ENCODE measurements at places on chromosomes 13 and 19.
A peak's percentile ranks its signal among the peaks of the same experiment; 100 is the strongest.

GRCh38 chr13:75806117-75806516 is 170.0 kb downstream of the LMO7 start:
- H3K4me1 ChIP-seq: peaks cover 24% of the 10 kb centered on the region
- H3K36me3 ChIP-seq: peaks cover 14% of the 10 kb centered on the region
- DNase-seq: no peak
- H3K27me3 ChIP-seq: no peaks in the 10 kb centered on the region
- no peak overlapping the region for H3K4me3 ChIP-seq

- H3K27me3 ChIP-seq: no peaks in the 10 kb centered on the region
- no peak overlapping the region for H3K4me3 ChIP-seq
- DNase-seq: no peak
- H3K36me3 ChIP-seq: no peaks in the 10 kb centered on the region
- no peak overlapping the region for H3K27ac ChIP-seq
These were observed 7.6 kb downstream of the MEGF8 start for GRCh38 chr19:42333018-42333417.

DNA sequence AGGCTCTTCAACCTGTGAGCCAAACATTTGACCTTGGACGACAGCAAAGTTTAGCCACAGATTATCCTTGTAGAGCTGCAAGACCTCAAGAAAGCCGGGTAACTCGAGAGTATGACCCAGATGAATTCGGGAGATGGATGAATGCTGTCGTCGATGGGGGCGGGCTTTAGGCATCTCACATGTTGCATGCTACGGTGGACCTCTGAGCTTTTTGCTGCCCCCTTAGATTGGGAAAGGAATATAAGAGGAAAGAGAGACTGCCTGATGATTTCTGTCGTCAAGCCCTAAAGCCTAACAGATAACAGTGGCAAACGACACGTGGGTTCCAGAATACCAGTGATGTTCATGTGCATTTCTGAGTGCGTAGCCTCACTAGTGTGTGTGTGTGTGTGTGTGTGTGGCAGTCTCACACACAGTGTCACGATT is 730 bp upstream of the ABCC4 start:
- H3K27me3 ChIP-seq: no peaks in the 10 kb centered on the region
- H3K36me3 ChIP-seq: peaks cover 15% of the 10 kb centered on the region
- peaks cover 35% of the 10 kb centered on the region for H3K4me1 ChIP-seq

- H3K4me1 ChIP-seq: peaks cover 82% of the 10 kb centered on the region
- H3K27me3 ChIP-seq: no peaks in the 10 kb centered on the region
- H3K27ac ChIP-seq: peak overlapping the region; percentile 89
- DNase-seq: peak; percentile 93
These were observed 16.1 kb upstream of the RASA3 start for GRCh38 chr13:114148521-114148855.

- peaks cover 21% of the 10 kb centered on the region for H3K4me1 ChIP-seq
- peaks cover 29% of the 10 kb centered on the region for H3K27me3 ChIP-seq
- H3K36me3 ChIP-seq: no peaks in the 10 kb centered on the region
- H3K4me3 ChIP-seq: no peak overlapping the region
- peak; percentile 54 for DNase-seq
These were observed 2.0 kb downstream of the SPRY2 start for GRCh38 chr13:80338781-80339562.

Data from activated CD8-positive, alpha-beta T cell treated with anti-CD3 and anti-CD28 coated beads for 36 hours (primary cell).